ENCODE measurements at places on chromosomes 12 and 14.

- peak; percentile 51 for DNase-seq
Measured at GRCh38 chr14:71319666-71320065, 412.4 kb downstream of the PCNX1 start.

DNA sequence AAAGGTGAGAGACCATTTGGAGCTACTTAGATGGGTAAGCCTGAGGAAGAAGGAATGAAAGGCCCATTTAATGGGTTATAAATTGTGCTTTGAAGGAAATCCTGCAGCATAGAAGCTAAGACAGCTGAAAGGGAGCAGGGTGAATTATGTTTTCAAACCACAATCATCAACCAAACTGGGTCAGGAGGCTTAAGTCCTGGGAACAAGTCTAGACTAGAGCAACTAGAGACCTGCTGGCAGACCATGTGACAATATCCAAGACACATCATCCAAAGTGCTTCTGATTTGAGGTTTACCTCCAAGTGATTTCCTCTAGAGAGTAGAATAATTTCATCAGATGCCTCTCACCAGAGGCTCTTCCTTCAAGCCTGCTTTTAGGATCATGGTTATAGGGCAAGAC lies 53.7 kb downstream of the MAP3K9 start:
- DNase-seq: no peak

GRCh38 chr12:70929029-70929428 lies 8.5 kb upstream of the PTPRR start:
- DNase-seq: no peak

- peak; percentile 88 for DNase-seq
Measured at GRCh38 chr12:48924617-48925303, 532 bp downstream of the FKBP11 start.

DNA sequence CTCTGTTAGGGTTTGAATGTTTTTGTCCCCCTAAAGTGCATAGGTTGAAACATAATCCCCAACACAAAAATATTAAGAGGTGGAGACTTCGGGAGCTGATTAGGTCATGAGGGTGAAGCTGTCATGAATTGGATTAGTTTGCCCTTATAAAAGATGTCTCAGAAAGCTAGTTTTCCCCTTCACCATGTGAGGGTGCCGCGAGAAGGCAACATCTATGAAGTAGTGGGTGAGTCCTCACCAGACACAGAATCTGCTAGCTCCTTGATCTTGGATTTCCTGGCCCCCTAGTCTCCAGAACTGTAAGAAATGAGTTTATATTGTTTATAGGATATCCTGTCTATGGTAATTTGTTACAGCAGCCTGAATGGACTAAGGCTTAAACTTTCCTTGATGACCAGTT lies 301.5 kb upstream of the ATP2B1 start:
- DNase-seq: peak; percentile 39

GRCh38 chr12:53300187-53300586 lies 692 bp downstream of the MYG1 start:
- DNase-seq: no peak

DNA sequence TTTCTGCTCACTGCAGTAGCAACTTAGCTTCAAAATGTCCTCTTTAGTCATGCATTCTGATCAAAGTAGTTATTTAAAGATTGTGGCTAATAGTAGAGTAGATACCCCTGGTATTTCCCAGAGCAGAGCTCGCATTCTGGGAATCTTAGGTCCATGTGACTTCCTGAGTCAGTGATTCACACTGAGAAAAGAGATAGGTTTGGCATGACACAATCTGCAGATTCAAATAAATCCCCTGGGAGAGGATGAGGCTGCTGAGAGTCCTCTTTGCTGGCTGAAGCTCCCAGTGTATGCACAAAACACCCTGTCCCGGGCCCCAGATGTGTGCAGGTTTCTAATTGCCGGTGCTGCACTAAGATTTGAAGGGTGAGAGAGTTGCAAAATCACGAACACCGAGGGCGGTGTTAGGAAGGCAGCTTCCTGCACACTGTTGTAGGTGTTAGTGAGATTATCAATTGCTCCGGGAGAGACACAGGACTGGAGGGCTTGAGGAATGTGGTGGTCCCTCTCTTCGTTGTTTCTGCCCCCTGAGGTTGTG lies 233.2 kb downstream of the NRXN3 start:
- DNase-seq: peak; percentile 34

DNA sequence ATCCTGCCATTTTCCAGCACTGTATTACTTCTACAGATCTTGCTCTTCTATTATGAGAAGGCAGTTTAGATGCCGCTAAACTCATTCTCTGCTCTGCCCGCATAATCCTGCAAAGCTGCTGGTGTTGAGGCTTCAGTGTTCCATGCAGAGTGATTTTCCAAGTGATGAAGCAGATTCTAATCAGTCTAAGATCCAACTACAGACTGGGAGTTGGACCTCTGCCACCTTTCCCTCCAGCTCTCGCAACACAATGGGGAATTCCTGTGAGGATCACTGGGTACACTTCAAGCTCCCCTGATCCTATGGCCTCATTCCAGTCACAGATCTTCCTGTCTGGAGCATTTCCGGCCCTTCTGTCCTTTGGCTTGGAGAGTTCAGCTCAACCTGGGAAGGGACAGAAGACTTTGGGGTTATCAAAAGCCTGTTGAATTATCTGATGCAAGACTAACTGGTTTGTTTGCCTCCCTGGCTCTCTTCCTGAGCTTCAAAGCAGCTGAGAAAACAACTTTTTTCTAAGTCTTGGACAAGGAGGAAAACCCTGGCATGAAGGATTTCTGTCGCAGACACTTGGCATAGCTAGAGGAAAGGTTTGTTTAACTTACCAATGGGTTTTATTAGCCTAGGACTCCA lies 333.9 kb downstream of the ZFP36L1 start:
- DNase-seq: peak; percentile 55

DNA sequence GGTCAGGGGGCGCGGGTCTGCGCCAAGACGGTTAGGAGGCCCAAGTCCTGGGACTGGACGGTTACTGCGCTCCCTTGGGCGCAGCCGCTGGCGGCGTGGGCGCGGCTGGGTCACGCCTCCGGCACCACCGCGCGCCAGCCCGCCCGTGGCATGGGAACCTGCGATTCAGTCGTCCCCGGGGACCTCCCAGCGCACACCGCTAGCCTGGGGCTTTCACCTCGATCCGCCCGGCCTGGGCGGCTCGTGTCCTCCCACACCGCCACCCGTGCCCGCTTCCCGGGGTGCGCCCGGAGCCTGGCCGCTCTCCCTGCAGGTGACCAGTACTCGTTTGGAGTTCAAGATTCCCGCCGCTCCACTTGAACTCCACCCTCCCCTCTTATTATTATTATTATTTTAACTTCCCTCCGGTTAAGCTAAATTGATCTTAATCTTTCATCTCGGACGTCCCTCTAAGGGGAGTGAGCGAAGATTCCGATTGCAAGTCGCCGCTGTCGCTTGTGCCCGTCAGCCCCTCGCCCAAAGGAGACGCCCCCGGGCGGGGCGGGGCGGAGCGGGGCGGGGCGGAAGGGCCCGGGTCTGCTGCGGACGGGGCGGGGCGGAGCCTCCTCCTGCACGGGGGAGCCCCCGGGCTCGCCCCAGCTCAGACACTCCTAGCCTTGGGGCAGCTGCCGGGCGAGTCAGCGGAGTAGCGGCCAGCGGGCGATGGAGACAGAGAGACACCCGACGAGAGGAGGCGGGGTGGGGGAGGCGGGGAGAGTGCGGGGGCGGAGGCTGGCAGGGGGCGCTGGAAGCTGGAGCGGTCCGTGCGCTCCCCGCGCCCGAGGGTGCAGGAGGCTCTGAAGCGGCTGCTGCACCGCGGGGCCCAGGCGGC lies at the start of gene KCNMB4:
Gene KCNMB4, plus strand, starts transcription at position 643 of the 871 bp plus-strand sequence. CDS start 445 bp downstream, outside the sequence.
- DNase-seq: peak; percentile 80

GRCh38 chr12:6303071-6303470 lies 7.4 kb upstream of the PLEKHG6 start:
- DNase-seq: no peak

DNA sequence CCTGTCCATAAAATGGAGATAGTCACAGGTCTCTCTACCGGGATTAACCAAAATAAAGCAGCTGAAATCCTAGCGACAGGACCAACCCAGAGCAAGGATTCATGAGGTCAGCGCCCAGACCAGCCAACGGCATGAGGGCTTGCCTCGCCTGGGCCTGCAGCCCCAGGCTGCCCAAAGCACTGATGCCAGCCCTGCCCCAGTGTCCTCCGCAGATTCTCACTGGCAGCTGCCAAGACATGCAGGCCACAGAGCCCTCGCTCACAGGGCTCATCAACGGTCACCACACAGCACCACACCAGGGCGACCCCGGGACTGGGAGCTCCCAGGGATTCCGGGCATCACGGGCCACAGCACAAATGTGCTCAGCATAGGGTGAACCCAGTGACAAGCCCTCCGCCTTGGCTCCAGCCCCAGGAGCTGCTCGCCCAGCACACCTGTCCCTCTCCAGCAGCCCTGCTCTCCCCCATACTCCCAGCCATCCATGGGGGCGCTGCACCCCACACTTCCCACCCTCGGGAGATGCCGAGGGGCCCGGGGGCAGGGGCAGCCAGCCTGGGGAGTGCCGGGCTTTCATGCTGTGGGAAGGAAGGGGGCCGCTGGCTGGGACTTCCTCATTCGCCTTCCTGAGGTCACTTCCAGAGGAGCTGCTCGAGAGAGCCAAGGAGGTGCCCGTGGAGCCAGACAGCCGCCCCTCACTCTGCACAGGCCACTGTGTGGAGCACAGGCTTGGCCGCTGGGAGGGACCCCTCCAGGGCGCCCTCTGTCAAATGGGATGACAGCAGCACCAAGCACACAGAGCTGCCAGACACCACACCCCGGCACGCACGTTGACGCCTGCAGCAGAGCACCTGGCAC lies 14.1 kb downstream of the RAB35 start:
- no peak for DNase-seq

GRCh38 chr14:94471045-94471444 lies 5.0 kb downstream of the SERPINA9 start:
- DNase-seq: no peak

GRCh38 chr12:10305411-10305810 lies 2.3 kb upstream of the KLRD1 start:
- no peak for DNase-seq

DNA sequence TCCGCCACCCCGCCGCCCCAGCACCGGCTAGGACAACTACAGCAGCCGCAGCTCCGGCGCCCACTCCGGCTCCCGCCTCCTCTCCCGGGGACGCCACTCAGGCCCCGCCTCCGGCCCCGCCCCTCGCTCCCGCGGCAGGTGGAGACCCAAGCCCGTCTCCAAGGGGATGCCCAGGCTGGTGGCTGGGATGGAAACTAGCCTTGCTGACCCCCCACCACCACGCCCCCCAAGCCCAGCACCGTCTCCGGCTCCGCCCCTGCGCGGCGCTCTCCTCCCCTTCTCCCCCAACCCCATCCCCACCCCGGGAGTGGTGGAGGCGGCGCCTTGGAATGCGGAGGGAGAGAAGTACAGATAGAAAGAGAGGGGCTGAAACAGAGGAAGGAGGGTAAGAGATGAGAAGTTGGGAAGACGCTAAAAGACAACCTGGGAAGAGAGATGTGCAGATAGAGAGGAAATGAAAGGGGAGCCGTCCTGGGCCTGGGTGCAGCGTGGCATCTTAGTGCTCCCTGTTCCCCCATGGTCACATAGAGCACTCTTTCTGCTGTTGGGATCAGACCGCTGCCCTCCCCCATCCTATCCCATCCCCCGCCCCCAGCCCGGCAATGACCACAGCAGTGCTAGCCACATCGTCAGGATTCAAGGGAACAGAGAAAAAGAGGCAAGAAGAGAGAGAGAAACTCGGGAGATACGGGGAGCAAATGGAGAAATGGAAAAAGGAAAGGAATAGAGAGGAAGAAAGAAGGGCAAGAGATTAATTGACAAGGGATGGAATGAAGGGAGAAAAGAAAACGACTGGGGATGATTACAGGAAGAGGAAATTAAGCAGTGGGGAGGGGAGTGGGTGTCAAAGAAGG lies at the start of gene ITGA7:
Gene ITGA7, minus strand, starts transcription at position 64 of the 854 bp plus-strand sequence. CDS start 222 bp downstream, outside the sequence.
- peak; percentile 83 for DNase-seq

- DNase-seq: no peak
Measured at GRCh38 chr14:52563120-52563519, 10.5 kb downstream of the GPR137C start.

DNA sequence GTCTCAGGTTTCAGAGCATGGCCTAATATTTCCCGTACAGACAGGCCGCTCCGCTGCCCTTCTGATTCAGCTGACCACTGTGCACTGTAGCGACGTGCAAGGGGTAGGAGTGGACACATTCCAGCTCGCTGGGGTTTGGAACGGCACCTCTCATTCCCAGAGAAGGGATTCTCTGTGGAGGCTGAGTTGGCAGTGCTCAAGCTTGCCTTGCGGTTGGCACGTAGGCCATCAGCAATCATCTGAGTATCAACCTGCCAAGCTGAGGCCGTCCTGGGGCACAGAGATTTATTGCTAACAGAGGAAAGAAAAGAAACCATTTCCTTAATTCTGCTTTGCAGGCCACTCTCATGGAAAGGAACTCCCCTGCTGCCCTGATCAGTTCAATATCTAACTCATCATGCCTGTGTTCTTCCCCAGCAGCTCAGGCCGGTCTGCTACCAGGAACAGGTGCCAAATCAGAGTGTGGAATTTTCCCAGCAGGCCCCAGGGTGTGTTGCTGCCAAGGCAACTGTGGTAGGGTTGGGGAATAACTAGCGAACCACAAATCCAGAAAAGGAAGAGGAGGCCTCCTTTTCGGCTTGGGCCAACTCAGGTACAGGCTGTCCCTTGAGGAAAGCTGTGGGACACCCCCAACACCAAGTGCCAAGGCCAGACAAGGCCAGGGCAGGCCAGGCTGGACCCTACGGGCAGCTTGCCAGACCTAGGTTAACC lies 92.5 kb downstream of the SSPN start:
- DNase-seq: no peak

GRCh38 chr14:22887990-22888378 lies 5.0 kb downstream of the REM2 start:
- peak; percentile 58 for DNase-seq

- DNase-seq: peak; percentile 20
Measured at GRCh38 chr12:20370014-20370386, 1.7 kb downstream of the PDE3A start.

GRCh38 chr12:46260913-46261476 lies 7.8 kb downstream of the SLC38A1 start:
- peak; percentile 21 for DNase-seq

DNA sequence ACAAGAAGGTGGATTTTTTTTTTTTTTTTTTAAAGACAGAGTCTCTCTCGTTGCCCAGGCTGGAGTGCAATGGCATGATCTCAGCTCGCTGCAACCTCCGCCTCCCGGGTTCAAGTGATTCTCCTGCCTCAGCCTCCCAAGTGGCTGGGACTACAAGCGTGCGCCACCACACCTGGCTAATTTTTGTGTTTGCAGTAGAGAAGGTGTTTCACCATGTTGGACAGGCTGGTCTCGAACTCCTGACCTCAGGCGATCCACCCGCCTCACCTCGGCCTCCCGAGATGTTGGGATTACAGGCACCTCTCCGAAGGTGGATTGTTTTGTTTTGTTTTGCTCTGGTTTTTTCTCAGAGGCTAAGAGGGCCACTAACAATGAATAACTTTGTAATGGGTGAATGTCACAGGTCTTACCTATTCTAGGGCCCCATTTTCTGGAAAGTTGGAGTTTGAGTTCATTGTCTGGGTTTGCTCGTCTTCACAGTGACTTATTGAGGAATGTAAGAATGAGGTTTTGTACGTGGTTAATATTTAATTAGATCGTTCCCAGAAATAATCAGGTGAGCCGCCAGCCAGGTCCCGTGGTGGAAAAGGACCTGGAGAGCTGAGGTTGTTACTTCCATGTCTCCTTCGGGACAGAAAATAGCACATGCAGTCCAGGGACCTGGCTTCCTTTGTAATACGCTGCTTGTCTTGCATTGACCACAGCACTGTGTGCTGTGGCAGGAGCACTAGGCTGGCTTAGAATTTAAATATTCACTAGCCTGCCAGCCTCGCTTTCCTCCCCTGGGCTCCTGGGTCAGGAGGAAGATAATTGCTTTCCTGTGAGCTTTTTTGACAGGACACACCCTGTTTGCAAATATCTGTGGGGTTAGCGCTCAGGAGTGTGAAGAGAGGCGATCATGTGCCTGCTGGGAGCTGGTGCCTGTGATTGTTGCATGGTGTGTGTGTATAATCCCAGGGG lies 2.3 kb downstream of the HIP1R start:
- no peak for DNase-seq

GRCh38 chr12:103780093-103780440 lies 61.0 kb downstream of the NT5DC3 start:
- no peak for DNase-seq

Measured in NCI-H82 (cell line).